ENCODE measurements at places on chromosomes 16 and 17. TPM values are rescaled to one million over a fixed set of nuclear protein-coding genes. Genes with fewer than 3 reads are reported as not detected.

The CD300E gene
- total RNA-seq = 0.14 TPM

The RNF112 gene
- total RNA-seq = 8.3 TPM

The ZNF423 gene
- total RNA-seq = 16.2 TPM

The KRT23 gene
- not detected for total RNA-seq

The SPATA22 gene
- not detected for total RNA-seq

The COG4 gene
- total RNA-seq = 46.7 TPM

The GGT6 gene
- total RNA-seq = not detected

The RAMP2 gene
- total RNA-seq = 11.0 TPM

The KRTAP2-3 gene
- not detected for total RNA-seq

The SP6 gene
- total RNA-seq = not detected

The KRT15 gene
- total RNA-seq = not detected

The NHLRC4 gene
- 3.2 TPM for total RNA-seq

The GRIN2A gene
- total RNA-seq = 0.27 TPM

DNA sequence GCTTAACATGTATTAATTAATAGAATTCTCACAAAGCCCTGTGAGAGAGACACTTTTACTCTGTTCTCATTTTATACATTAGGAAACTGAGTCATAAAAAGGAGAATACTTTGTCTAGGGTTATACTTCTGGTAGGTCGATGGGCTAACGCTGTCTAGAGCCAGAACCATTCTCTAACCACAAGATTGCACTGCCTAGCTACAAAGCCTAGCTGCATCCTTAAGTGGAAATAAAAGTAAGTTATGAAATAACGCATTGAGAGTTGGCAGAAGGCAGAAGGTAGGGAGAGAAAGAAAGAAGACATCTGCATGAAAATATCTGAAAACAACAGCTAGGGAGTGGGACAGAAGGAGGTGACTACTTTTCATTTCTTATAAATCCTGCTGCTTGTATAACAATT, 33.2 kb downstream of the IRX6 start:
- H3K27me3 ChIP-seq = no peaks in the 10 kb centered on the region
- H3K4me1 ChIP-seq = no peaks in the 10 kb centered on the region

DNA sequence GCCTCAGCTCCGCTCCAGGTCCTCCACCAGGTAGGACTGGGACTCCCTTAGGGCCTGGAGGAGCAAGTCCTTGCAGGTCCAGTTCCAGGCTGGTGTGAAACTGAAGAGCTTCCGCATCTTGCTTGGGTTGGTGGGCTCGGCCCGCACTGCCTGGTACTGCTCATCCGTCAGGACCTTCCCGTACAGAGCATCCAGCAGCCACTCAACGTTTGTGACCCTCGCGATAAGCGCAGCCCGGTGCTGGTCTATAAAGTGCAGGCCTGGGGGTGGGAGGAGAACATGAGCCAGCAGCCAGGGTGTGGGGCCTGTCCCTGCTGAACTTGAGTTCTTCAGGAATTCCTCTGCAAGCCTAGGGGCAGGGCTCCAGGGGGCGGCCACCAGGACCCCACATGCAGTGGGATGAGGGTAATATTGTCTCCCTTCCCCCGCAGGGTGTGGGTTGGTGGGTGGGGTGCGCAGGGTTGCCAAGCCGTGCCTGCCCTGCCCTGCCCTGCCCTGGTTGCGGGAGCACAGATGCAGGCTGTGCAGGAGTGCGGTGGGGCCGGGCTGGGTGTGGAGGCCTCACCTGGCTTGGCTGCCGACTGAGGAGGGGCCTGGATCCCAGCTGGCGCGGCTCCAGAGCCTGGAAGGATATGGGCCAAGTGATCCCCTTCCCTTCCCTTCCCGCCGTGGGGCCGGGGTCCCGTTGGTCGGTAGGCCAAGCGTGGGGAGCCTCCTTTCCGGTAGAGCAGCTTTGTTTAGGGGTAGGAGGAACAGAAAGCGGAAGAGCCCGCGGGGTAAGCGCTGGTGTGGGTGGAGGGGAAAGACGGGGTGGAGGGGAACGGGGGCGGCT, 762 bp downstream of the PYCARD start:
- H3K36me3 ChIP-seq = no peaks in the 10 kb centered on the region
- no peak for DNase-seq
- peak overlapping the region; percentile 16 for H3K27ac ChIP-seq
- H3K4me3 ChIP-seq = peak overlapping the region; percentile 74
- H3K27me3 ChIP-seq = no peaks in the 10 kb centered on the region
- peaks cover 26% of the 10 kb centered on the region for H3K4me1 ChIP-seq

DNA sequence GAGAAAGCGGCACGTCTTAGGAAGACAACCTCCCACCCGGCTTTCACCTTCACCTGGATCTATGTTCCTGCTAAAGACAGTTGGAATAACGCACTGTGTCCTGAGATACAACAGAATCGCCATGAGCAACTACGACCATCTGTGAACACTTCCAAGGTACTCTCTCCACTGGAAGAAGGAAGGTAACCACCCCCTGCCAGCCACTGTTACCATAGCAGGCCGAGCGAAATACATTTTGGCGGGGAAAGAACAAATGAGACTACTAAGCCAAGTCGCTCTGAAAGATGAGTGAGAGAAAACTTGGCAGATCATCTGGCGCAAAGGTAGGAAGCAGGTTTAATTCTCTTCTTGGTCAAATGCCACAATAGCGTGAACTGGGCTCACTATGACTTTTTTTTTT, 9.8 kb downstream of the CRK start:
- peaks cover 13% of the 10 kb centered on the region for H3K4me1 ChIP-seq
- H3K4me3 ChIP-seq = no peak overlapping the region
- H3K27me3 ChIP-seq = no peaks in the 10 kb centered on the region
- H3K36me3 ChIP-seq = no peaks in the 10 kb centered on the region
- no peak for DNase-seq

DNA sequence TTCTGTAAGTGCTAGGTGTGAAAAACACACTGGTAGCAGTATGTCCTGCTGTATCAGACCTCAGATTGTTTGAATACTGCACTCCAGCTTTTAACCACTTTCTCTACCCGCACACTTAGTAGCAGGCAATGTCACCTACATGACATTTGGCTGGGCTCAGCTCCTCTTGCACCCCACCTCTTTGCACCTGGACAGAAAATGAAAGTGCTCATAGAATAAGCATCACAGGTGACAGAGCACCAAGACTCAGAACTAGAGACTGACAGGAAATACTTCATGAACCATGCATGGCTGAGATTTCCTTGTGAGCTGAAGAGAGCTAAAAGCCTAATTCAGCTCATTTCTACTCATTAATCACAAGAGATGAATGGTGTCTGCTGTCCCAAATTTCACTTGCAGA, 1014.2 kb upstream of the CDH8 start:
- no peaks in the 10 kb centered on the region for H3K4me1 ChIP-seq
- no peak overlapping the region for H3K4me3 ChIP-seq
- no peak overlapping the region for H3K27ac ChIP-seq
- H3K36me3 ChIP-seq = no peaks in the 10 kb centered on the region
- DNase-seq = no peak

- DNase-seq = no peak
- H3K36me3 ChIP-seq = no peaks in the 10 kb centered on the region
- peak overlapping the region; percentile 7 for H3K27ac ChIP-seq
- H3K4me1 ChIP-seq = peaks cover 24% of the 10 kb centered on the region
Measured at GRCh38 chr17:17930674-17931073, 41.5 kb downstream of the TOM1L2 start.

DNA sequence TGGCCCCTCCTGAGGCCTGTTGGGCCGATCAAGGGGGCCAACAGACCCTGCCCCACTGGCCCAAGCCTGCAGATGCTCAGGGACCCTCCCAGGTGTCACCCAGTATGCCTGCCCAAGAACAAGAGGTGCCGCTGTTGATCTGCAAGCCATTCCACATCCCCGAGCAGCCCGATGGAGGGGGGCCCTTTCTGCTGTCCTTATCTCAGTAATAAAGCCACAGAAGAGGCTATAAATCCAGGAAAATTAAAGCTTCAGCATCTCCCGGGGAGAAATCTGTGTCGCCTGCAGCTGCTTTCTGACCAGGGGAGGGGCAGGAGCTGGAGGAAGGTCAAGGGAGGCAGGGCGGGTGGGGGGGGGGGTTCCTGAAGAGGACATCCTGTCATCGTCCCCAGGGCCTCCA, 11.7 kb upstream of the CACNA1H start:
- no peak overlapping the region for H3K4me3 ChIP-seq
- no peaks in the 10 kb centered on the region for H3K4me1 ChIP-seq
- no peak for DNase-seq
- H3K27me3 ChIP-seq = no peaks in the 10 kb centered on the region
- no peak overlapping the region for H3K27ac ChIP-seq

- no peak overlapping the region for H3K27ac ChIP-seq
- no peak overlapping the region for H3K4me3 ChIP-seq
- no peaks in the 10 kb centered on the region for H3K4me1 ChIP-seq
- no peaks in the 10 kb centered on the region for H3K27me3 ChIP-seq
Measured at GRCh38 chr16:64627288-64627687, 494.6 kb downstream of the CDH11 start.

DNA sequence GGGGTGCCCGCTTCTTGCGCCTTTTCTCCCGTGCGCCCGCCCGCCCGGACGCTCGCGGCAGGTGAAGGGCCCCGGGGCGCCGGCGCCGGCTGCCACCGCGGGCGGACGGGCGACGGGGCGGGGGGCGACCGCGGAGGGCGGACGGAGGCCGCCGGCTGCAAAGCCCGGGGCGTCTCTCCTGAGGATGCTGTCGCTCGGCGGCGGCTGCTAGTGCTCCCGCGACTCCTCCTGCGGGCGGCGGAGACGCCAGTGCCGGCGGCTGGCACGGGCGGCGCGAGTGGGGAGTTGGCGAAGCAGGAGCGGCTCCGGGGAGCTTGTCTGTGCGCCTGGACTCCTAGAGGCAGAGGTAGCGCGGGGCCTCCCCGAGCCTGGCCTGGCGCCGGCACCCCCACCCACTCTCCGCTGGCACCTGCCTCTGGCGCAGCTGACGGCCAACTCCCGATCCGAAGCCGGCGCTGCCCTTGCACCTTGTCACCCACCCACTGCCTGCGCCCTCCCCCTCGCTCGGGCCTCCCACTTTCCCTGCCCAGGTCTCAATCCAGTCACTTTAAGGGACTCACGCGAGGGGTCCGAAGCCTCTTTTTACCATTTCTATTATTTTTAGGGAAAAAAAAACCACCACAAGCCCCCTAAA, at the start of gene FAM20A:
FAM20A (minus strand) TSS at position 437 of the 634 bp plus-strand sequence. CDS start 701 bp downstream, outside the sequence.
- peak within 1 kb of the TSS; percentile 46 for H3K27ac ChIP-seq
- H3K36me3 ChIP-seq = no peaks in the 10 kb centered on the region
- peak within 1 kb of the TSS; percentile 73 for H3K4me3 ChIP-seq
- DNase-seq = no peak
- no peaks in the 10 kb centered on the region for H3K27me3 ChIP-seq
- peaks cover 16% of the 10 kb centered on the region for H3K4me1 ChIP-seq

DNA sequence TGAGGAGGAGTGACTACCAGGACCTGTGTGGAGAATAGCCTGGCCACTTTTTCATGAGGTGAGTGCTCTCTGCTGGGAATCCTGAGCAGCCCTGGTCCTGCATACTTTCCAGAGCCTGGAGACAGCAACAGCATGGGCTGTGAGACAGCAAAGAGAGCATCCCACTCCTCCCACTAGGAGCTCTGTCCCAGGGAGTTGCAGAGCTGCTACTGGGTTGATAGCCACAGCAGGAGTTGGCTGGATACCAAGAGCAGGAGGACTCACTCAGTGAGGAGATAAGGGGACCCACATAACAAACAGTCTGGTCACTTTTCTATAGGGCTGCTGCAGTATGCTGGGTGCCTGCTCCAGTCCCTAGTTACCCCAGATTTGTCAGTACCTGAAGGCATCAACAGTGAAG, 439.3 kb upstream of the CDH8 start:
- no peaks in the 10 kb centered on the region for H3K27me3 ChIP-seq
- H3K36me3 ChIP-seq = no peaks in the 10 kb centered on the region
- DNase-seq = no peak
- no peak overlapping the region for H3K27ac ChIP-seq

- no peaks in the 10 kb centered on the region for H3K4me1 ChIP-seq
- DNase-seq = no peak
- no peaks in the 10 kb centered on the region for H3K27me3 ChIP-seq
- H3K4me3 ChIP-seq = no peak overlapping the region
- H3K27ac ChIP-seq = no peak overlapping the region
Measured at GRCh38 chr17:1933875-1934715, 91.0 kb downstream of the RTN4RL1 start.

GRCh38 chr17:10605221-10605783, 51.8 kb downstream of the MYH3 start:
- H3K27me3 ChIP-seq = no peaks in the 10 kb centered on the region
- H3K4me1 ChIP-seq = no peaks in the 10 kb centered on the region

DNA sequence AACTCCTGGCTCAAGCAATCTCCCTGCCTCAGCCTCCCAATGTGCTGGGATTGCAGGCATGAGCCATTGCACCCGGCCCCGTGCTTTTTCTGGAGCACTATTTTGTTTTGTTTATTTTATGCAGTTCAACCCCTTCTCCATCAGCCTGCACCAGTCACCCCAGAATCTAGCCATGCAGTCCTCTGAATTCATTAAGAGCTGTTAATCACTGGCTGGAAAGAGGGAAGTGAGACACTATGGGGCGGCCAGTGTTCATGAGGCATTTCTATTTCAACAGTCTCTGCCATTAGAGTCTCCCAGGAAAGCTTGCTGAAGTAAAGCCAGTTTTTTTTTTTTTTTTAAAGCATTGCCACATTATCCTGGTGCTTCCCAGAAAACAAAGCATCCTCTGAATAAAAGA, 1.7 kb downstream of the VWA3A start:
- no peaks in the 10 kb centered on the region for H3K4me1 ChIP-seq
- no peak overlapping the region for H3K4me3 ChIP-seq
- no peaks in the 10 kb centered on the region for H3K36me3 ChIP-seq
- H3K27me3 ChIP-seq = no peaks in the 10 kb centered on the region
- no peak overlapping the region for H3K27ac ChIP-seq

DNA sequence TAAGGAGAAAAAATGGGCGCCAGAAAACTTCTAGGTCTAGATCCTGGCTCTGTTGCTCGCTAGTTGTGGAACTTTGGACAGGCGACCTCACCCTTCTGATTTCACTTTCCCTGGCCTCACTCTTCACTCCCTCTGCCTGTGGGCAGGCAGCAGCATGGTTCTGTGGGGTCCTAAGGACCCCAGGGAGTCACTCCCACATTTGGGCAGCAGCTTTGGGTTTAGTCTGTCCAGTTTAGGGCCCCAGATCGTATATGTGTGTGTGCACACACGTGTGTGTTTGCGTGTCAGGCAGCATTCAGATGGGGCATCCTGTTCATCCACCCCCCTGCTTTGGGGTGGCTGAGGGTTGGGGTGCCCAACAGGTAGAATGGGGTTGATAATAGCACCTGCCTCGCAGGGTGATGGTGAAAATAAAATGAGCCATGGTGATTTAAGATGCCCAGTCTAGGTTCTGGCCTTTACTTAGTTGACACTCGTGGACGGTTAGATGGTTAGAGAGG, 102.2 kb downstream of the RAB11FIP4 start:
- no peak overlapping the region for H3K27ac ChIP-seq
- H3K36me3 ChIP-seq = no peaks in the 10 kb centered on the region
- DNase-seq = no peak
- no peaks in the 10 kb centered on the region for H3K27me3 ChIP-seq
- H3K4me1 ChIP-seq = no peaks in the 10 kb centered on the region
- H3K4me3 ChIP-seq = no peak overlapping the region

DNA sequence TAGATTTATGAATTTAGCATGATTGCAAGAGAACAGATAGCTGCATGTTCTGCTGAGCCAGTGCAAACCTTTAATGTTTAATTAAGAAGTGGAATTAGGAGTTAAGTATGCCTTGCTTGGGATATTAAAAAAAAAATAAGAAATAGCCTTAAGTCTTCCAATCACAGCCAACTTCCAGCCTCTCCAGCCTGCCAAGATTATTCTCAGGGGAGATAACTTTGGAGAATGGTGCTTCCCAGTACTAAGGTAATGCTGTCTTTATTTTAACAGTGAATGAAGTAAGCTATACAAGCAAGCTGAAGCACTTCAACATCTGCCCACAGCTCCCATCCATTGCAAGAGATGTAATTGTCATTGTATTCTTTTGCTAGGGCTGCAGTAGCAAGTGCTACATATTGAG, 389.5 kb upstream of the ASIC2 start:
- DNase-seq = no peak
- H3K27ac ChIP-seq = no peak overlapping the region
- no peaks in the 10 kb centered on the region for H3K4me1 ChIP-seq

GRCh38 chr16:46649588-46650253, 28.5 kb upstream of the SHCBP1 start:
- DNase-seq = no peak
- H3K4me3 ChIP-seq = peak overlapping the region; percentile 27
- H3K4me1 ChIP-seq = no peaks in the 10 kb centered on the region
- H3K36me3 ChIP-seq = no peaks in the 10 kb centered on the region

Data from thoracic aorta (tissue), 2 donors.